Activated T-helper 2 cell treated with anti-CD3 and anti-CD28 coated beads, Interferon-gamma antibody, Interleukin-2, Interleukin-4, amounts not matched to agents 10 μg/mL and 5 μg/mL and 100 μg/mL, durations not matched to agents 14 hours and 24 hours and 36 hours (primary cell): ENCODE measurements at places on chromosomes 16 and 17.

DNA sequence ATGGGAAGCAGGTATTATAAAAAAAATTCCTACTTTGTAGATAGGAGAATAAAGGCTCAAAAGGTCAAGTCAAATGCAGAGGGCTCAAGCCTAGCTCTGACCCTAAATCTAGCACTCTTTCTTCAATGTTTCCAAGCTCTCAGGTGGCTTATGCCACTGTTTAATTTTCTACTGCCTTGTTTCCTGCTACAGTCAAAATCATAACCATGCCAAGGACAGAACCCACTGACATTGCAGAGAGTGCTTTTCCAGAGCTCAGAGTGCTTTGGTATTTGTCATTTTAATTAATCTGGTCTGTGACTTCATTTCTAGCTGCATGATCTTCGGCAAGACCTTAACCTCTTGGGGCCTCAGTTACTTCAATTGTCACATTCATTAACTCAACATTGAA, 344.7 kb downstream of the CA10 start:
- no peaks in the 10 kb centered on the region for H3K27me3 ChIP-seq
- DNase-seq, result no peak
- no peaks in the 10 kb centered on the region for H3K36me3 ChIP-seq

GRCh38 chr17:6059406-6059805, 10.8 kb upstream of the WSCD1 start:
- DNase-seq, result no peak
- H3K27me3 ChIP-seq, result no peaks in the 10 kb centered on the region
- no peaks in the 10 kb centered on the region for H3K36me3 ChIP-seq
- no peak overlapping the region for H3K27ac ChIP-seq
- no peaks in the 10 kb centered on the region for H3K4me1 ChIP-seq
- H3K4me3 ChIP-seq, result no peak overlapping the region

DNA sequence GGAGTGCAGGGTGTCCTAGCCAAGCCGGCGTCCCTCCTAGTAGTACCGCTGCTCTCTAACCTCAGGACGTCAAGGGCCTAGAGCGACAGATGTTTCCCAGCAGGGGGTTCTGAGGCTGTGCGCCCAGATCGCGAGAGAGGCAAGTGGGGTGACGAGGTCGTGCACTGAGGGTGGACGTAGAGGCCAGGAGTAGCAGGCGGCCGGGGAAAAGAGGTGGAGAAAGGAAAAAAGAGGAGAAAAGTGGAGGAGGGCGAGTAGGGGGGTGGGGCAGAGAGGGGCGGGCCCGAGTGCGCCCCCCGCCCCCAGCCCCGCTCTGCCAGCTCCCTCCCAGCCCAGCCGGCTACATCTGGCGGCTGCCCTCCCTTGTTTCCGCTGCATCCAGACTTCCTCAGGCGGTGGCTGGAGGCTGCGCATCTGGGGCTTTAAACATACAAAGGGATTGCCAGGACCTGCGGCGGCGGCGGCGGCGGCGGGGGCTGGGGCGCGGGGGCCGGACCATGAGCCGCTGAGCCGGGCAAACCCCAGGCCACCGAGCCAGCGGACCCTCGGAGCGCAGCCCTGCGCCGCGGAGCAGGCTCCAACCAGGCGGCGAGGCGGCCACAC, at the start of gene MMP2:
TSS of gene MMP2 (plus strand) at position 372 of the 603 bp plus-strand sequence. CDS start 282 bp downstream, outside the sequence.
- H3K36me3 ChIP-seq, result no peaks in the 10 kb centered on the region
- H3K4me1 ChIP-seq, result peaks cover 3% of the 10 kb centered on the region
- peaks cover 40% of the 10 kb centered on the region for H3K27me3 ChIP-seq
- no peak within 1 kb of the TSS for H3K27ac ChIP-seq

GRCh38 chr16:89338863-89339262, 121.4 kb downstream of the ZNF778 start:
- peaks cover 15% of the 10 kb centered on the region for H3K36me3 ChIP-seq
- H3K4me3 ChIP-seq, result no peak overlapping the region
- H3K27me3 ChIP-seq, result no peaks in the 10 kb centered on the region
- peaks cover 33% of the 10 kb centered on the region for H3K4me1 ChIP-seq
- no peak for DNase-seq

DNA sequence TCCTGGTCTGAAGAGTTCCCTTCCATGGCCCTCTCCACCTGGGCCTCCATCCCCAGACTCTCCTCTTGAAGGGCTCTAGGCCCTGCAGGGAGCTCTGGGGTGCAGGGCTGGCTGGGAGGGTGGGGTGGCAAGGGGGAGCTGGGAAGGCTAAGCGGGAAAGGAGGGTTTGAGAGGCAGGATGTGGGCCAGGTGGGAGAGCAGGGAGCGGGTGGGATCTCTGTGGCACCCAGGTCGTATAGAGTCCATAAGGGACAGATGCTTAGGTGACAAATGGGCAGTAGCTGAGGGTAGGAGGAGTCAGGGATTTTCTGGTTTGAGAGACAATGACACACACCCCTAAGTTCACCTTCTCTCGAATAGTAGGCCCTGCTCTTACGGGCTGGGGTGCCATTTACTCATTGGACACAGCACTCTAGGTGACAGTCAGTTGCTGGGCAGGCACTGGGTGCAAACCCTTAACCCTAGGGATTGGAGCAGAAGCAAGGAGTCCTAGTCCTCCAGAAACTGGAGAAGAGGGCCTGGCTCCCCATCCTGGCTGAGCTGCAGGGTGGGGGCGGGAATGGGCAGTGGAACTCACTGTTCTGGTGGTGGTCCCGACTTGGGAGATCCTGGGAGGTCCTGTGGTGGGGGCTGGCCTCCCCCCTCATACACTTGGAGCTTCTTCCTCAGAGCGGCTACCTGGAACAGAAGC, 15.3 kb downstream of the KIF18B start:
- peaks cover 77% of the 10 kb centered on the region for H3K36me3 ChIP-seq
- DNase-seq, result no peak
- H3K4me1 ChIP-seq, result peaks cover 4% of the 10 kb centered on the region
- H3K4me3 ChIP-seq, result no peak overlapping the region
- no peak overlapping the region for H3K27ac ChIP-seq

DNA sequence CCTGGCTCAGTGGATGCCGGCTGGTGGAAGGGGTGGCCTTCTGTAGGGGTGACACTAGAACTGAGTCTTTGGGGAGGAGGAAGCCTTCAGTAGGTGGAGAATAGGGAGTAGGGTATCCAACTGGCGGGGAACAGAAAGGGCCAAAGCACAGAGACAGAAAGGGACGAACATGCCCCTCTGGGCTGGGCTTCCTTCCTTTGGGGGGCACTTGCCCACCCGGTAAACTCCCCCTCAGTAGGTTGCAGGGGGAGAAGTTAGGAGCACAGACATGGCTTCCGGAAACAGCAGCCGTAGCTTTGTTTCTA, 774 bp downstream of the ENGASE start:
- H3K36me3 ChIP-seq, result peaks cover 16% of the 10 kb centered on the region
- peak overlapping the region; percentile 82 for H3K4me3 ChIP-seq
- peak; percentile 21 for DNase-seq
- H3K27ac ChIP-seq, result peak overlapping the region; percentile 60

DNA sequence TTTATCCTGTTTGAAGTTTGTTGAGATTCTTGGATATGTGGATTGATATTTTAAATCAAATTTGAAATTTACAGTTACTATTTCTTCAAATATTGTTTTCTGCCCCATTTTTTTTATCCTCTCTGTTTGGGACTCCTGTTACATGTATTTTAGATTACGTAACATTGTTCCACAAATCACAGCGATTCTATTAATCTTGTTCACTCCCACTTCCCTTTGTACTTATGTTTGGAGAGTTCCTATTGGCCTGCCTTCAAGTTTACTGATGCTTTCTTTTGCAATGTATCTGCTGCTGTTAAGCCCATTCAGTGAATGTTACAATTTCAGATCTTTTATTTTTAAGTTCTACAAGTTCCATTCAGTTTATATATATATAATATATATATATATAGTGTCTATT, 288.3 kb upstream of the TNRC6C start:
- no peaks in the 10 kb centered on the region for H3K27me3 ChIP-seq

- H3K36me3 ChIP-seq, result no peaks in the 10 kb centered on the region
- no peaks in the 10 kb centered on the region for H3K27me3 ChIP-seq
- no peak overlapping the region for H3K27ac ChIP-seq
- H3K4me1 ChIP-seq, result no peaks in the 10 kb centered on the region
- H3K4me3 ChIP-seq, result no peak overlapping the region
Observed at GRCh38 chr16:59116744-59117143, 382.6 kb upstream of the GOT2 start.

- H3K4me1 ChIP-seq, result no peaks in the 10 kb centered on the region
- no peak for DNase-seq
- H3K36me3 ChIP-seq, result no peaks in the 10 kb centered on the region
- H3K27me3 ChIP-seq, result no peaks in the 10 kb centered on the region
- no peak overlapping the region for H3K27ac ChIP-seq
- no peak overlapping the region for H3K4me3 ChIP-seq
Observed at GRCh38 chr16:20026361-20027072, 47.2 kb downstream of the GPR139 start.

DNA sequence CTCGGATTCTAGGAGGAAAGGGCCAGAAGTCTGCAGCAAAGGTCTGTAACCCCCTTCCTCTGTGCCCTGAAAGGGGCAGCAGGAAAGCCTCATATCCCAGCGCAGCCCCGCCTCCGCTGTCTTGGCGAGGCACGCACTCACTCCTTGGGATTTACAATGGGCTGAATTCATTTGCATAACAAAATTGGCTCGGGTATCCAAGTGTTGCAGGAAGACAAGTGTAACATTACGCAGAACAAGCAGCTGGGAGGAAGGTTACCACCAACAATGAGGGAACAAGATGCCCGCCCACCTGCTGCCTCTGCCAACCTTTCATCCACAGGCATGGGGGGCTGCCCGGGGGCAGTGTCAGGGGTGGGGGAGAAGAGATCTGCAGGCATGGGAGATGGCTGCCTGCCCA, 130.4 kb downstream of the MRM1 start:
- no peak for DNase-seq
- H3K4me3 ChIP-seq, result no peak overlapping the region
- H3K27ac ChIP-seq, result no peak overlapping the region
- no peaks in the 10 kb centered on the region for H3K36me3 ChIP-seq
- H3K27me3 ChIP-seq, result peaks cover 3% of the 10 kb centered on the region

GRCh38 chr16:82300374-82300951, 130.4 kb upstream of the MPHOSPH6 start:
- no peaks in the 10 kb centered on the region for H3K36me3 ChIP-seq
- no peaks in the 10 kb centered on the region for H3K4me1 ChIP-seq
- H3K27me3 ChIP-seq, result peaks cover 2% of the 10 kb centered on the region
- H3K4me3 ChIP-seq, result no peak overlapping the region
- DNase-seq, result no peak

- H3K4me3 ChIP-seq, result no peak overlapping the region
- no peaks in the 10 kb centered on the region for H3K36me3 ChIP-seq
- H3K27ac ChIP-seq, result no peak overlapping the region
- peaks cover 4% of the 10 kb centered on the region for H3K4me1 ChIP-seq
Observed at GRCh38 chr17:67035131-67036083, 8.9 kb upstream of the CACNG1 start.

- no peak overlapping the region for H3K4me3 ChIP-seq
- H3K27me3 ChIP-seq, result no peaks in the 10 kb centered on the region
- H3K27ac ChIP-seq, result no peak overlapping the region
Observed at GRCh38 chr16:12120982-12121652, 144.6 kb downstream of the SNX29 start.

- no peak for DNase-seq
- H3K4me1 ChIP-seq, result peaks cover 64% of the 10 kb centered on the region
- H3K27me3 ChIP-seq, result no peaks in the 10 kb centered on the region
- H3K27ac ChIP-seq, result no peak overlapping the region
- no peak overlapping the region for H3K4me3 ChIP-seq
- peaks cover 32% of the 10 kb centered on the region for H3K36me3 ChIP-seq
Observed at GRCh38 chr17:66429680-66430079, 127.3 kb downstream of the PRKCA start.

GRCh38 chr16:56998861-56999260, 9.5 kb downstream of the NLRC5 start:
- DNase-seq, result no peak
- peaks cover 70% of the 10 kb centered on the region for H3K4me1 ChIP-seq
- H3K36me3 ChIP-seq, result peaks cover 79% of the 10 kb centered on the region
- peak overlapping the region; percentile 51 for H3K4me3 ChIP-seq
- peak overlapping the region; percentile 98 for H3K27ac ChIP-seq

DNA sequence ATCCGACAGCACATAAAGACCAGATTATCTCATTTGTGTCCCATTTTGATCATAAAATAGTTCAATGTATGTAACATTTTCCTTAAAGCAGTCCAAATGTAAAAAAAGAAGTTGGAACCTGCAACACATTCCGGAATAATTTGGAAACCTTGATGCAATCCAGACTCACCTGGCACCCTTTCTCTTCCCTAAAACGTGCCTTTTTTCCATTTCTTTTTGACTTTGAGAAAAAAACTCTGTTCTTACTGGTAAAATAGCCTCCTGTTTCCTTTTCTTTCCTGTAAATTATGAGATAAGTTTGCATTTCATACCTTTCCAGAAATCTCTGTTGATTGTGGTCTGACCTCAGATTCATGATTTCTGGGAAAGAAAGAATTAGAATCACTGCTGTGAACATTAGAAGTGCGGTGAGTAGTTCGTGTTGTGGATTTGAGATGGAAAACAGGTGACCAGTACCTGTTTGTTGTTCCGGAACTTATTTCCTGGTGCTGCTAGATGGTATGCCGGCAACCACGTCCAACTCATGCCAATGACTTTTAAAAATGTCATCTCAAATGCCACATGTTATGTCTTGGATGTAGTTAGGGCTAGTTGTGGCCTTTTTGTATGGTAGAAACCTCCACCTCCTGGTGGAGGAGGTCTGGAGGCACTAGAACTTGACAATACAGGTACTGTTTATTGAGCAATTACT, 108.1 kb downstream of the SOCS1 start:
- no peak overlapping the region for H3K27ac ChIP-seq
- peaks cover 20% of the 10 kb centered on the region for H3K4me1 ChIP-seq
- no peaks in the 10 kb centered on the region for H3K27me3 ChIP-seq
- H3K4me3 ChIP-seq, result no peak overlapping the region

- no peak overlapping the region for H3K4me3 ChIP-seq
- DNase-seq, result no peak
- H3K36me3 ChIP-seq, result no peaks in the 10 kb centered on the region
- H3K4me1 ChIP-seq, result no peaks in the 10 kb centered on the region
Observed at GRCh38 chr16:16158741-16159374, 64.4 kb downstream of the ABCC6 start.

DNA sequence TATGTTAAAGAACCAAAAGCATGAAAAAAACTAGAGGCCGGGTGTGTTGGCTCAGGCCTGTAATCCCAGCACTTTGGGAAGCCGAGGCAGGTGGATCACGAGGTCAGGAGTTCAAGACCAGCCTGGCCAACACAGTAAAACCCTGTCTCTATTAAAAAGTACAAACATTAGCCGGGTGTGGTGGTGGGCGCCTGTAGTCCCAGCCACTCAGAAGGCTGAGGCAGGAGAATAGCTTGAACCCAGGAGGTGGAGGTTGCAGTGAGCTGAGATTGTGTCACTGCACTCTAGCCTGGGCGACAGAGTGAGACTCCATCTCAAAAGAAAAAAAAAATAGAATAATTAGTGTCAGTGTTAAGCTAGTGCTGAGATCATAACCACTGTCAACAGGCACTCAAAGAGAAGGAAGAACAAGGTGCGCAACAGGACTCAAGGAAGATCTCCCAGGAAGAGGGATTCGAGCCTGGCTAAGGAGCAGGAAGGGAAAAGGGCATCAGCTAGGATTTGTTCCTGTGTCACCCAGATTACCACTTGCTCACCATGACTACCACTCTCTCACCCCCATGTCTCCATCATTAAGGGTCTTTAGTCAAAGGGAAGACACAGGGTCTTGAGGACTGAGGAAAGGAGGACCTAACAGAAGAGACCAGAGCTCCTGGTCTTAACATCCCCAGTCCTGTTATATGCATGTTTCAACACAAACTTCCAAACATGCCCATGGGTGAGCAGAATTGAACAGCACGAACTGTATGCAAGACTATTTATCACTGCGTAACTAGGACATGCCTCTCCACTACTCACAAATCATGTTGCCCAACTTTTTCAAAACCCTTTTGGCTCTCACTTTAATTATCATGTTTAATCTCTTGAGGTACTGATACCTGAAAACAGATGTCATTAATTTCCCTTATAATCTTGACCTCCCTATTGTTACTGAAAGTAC, 88.3 kb upstream of the PLEKHM1 start:
- peaks cover 67% of the 10 kb centered on the region for H3K4me1 ChIP-seq
- no peak overlapping the region for H3K27ac ChIP-seq
- no peak overlapping the region for H3K4me3 ChIP-seq
- DNase-seq, result no peak
- H3K27me3 ChIP-seq, result no peaks in the 10 kb centered on the region
